ENCODE measurements at places on chromosomes 3 and 15.
A peak's percentile ranks its signal among the peaks of the same experiment; 100 is the strongest.

DNA sequence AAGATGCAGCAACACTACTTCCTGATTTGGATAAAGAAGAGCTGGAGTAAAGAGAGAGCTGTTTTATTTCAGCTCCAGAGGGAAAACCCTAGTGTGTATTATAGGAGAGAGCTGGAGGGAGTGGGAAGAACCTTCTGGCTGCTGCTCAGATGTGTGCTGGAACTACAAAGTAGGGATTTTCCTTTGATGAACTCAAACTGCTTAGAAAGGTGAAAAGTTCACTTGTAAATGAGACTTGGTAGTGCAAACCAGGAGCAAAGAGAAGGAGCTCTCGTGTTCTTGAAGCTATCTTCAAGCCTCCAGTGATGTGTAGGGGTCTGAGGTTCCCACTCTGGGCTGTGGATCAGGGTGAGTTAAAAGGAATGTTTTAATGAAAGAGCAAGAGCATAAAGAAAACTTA, 110.4 kb downstream of the EDEM1 start:
- no peak for DNase-seq

- DNase-seq = no peak
Observed at GRCh38 chr15:74133694-74134386, 3.5 kb downstream of the ISLR2 start.

DNA sequence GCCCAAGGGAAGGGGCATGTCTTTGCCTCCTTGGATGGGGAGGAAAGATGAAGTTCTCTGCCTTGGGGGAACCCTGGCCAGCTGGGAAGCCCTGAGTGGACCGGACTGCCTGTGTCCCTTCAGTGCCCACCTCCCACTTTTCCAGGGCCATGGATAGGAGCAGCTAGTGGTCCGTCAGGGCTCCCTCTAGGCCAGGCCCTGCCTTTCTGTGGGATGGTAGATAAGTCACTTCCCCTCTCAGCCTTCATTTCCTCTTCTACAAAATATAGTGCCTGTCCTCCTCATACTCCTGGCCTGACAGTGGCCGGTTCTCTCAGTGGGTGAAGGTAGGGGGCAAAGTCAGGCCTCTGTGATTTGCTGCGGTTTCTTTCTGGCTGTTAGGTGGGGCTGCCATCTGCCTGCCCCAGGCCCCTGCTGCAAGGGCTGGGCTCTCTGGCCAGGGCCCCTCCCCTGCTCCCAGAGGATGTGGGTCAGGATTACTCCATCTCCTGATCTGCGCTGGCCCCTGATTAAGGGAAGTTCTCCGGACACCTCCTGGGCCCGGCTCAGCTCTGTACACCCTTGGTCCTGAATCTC, 1.4 kb downstream of the PLEKHO2 start:
- DNase-seq = peak; percentile 56

- DNase-seq = no peak
Observed at GRCh38 chr3:115292131-115292530, 145.0 kb upstream of the ZBTB20 start.

GRCh38 chr3:7615043-7615442, 754.1 kb downstream of the GRM7 start:
- no peak for DNase-seq

- no peak for DNase-seq
Observed at GRCh38 chr3:177889161-177889560, 647.1 kb upstream of the KCNMB2 start.

GRCh38 chr3:21654662-21655061, 96.3 kb downstream of the ZNF385D start:
- no peak for DNase-seq

- DNase-seq = no peak
Observed at GRCh38 chr3:72567474-72567873, 280.8 kb downstream of the SHQ1 start.

GRCh38 chr3:169134194-169134593, 529.3 kb downstream of the MECOM start:
- DNase-seq = no peak

DNA sequence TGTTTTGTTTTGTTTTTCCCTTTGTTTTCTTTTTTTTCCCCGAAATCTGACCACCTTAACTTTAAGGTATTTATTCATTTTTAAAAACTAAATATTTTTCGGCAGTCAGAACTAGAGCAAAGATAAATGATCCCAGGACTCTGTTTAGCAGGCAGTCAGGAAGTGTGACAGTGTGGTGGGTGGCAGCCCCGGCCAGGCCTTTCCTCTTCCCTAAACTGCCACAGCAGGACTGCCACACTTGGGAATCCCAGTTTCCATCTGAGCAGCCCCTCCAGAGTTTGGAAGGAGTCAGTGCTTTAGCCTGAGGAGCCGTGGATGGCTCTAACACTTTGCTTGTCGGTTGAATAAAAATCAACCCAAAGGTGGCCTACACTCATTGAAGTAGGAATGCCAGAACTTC, 6.9 kb downstream of the CCRL2 start:
- no peak for DNase-seq

GRCh38 chr3:14725013-14725412, 50.1 kb downstream of the C3orf20 start:
- no peak for DNase-seq

- no peak for DNase-seq
Observed at GRCh38 chr3:177169936-177170722, 27.2 kb downstream of the TBL1XR1 start.

- DNase-seq = no peak
Observed at GRCh38 chr3:177475356-177475665, 278.0 kb upstream of the TBL1XR1 start.

DNA sequence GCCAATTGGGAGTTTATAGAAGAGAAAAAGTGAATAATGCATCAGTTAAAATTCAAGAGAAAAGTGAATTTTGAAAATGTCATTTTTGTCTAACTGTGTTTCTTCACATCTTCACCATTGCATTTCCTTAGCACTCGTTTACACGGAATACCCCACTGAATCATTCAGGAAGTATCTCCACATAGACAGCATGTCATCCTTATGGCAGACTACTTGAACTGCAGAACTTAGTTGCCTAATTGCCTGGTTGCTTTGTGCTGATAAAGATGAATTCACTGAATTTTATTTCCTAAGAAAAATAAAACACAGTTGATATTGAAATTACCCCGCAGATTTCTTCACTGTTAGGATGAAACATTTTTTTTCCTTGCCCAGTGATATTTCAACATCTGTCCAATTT, 627.1 kb downstream of the ROBO1 start:
- no peak for DNase-seq

DNA sequence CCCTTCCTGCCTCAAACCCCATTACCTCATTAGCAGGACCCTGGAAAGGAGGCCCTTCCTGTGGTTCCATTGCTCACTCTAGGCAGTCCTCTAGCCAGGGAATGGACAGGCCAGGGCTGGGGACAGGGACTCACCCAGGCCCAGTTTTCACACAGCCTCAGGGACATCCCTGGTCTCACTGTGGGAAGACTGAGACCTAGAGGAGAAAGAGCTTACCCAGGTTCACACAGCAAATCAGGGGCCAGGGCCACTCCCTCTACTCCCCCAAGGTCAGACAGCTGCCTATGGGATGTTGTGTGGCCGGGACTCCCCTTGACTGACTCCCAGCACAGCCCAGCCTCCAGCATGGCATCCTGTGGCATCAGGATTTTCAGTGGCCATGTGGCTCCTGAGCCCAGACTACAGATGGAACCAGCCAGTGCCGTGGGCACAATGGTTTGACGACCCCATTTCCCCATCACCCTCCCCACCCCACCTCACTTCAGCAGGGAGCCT, 49.3 kb downstream of the ADAMTS7 start:
- DNase-seq = no peak

GRCh38 chr15:55868707-55869106, 124.7 kb downstream of the NEDD4 start:
- no peak for DNase-seq

GRCh38 chr15:29773816-29774215, 48.5 kb downstream of the TJP1 start:
- DNase-seq = no peak

- no peak for DNase-seq
Observed at GRCh38 chr3:141686466-141687291, 51.4 kb upstream of the RNF7 start.

- DNase-seq = no peak
Observed at GRCh38 chr15:98207928-98208327, 247.4 kb downstream of the ARRDC4 start.

DNA sequence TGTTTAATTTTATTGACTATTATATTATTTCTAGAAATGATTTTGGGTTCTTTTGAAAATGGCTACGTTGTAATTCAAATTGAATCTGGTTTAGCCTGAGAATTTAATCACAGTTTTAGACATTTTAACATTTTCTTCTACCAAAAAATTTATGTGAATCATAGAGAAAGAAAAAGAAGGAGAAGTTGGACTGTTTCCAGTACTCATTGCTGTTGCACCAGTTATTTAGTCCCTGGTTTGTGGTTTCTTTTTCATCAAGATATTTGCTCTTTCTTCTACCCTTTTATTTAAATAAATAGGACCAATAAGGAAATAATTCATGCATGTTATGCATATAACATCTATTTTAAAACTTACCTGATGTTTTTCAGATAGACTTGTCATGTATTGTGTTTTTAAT, 1337.1 kb downstream of the ROBO1 start:
- DNase-seq = no peak

DNA sequence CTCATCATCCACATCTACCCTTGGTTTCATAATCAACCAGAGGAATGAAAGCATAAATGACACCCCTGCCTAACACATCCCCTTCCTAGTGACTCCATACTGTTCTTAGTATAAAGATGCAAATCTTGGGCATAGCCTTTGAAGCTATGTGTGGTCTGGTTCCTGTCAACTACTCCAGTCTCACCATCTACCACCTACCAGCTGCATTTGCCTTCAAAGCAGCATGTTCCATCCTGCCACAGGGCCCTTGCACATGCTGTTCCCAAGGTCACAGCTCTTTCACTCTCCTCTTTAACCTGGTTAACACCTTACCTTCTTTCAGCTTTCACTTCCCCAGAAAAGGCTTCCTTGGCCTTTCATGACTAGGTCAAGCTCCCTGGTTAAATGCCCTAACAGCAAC, 62.3 kb upstream of the ARHGEF3 start:
- DNase-seq = no peak

- no peak for DNase-seq
Observed at GRCh38 chr3:193230610-193231009, 10.4 kb upstream of the PLAAT1 start.

GRCh38 chr3:66267906-66268305, 47.1 kb downstream of the SLC25A26 start:
- no peak for DNase-seq

DNA sequence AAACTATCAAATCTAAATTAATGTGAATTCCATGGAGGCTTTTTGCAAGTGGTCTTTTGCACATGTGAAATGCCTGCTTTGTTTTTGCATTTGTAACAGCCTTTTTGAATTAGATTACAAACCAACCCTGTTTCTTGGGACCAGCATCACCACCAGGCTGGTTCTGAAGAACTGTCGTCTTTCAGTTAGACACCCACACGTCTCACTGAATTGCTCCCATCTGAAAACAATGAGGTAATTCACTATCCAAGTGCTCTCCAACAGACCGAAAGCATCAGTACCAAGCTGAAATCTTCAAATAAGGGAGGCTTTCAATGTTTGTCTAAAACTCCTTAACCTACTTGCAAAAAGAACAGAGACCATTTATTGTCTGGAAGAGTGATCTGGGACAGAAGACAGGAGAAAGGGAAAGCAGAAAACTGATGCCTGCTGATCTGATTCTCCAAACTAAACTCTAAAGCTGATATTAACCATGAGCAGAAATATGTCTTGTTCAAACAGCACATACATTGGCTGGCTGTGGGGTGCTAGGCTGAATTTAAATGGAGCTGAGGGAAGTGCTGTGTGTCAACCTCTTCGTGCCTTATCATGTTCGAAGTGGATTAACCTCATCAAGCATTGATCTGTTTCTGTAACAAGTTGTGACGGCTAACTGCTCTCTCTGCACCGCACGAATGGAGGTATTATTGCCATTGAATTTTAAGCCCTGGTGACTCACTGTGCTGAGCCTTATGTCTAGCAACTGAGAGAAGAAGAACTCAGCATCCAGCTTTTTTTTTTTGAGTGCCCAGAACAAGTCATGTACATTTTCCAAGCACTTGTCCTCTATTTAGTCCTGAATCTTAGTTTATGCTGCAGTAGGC, 213.7 kb upstream of the P2RY1 start:
- no peak for DNase-seq

- DNase-seq = no peak
Observed at GRCh38 chr3:19256313-19256712, 108.0 kb downstream of the KCNH8 start.

DNA sequence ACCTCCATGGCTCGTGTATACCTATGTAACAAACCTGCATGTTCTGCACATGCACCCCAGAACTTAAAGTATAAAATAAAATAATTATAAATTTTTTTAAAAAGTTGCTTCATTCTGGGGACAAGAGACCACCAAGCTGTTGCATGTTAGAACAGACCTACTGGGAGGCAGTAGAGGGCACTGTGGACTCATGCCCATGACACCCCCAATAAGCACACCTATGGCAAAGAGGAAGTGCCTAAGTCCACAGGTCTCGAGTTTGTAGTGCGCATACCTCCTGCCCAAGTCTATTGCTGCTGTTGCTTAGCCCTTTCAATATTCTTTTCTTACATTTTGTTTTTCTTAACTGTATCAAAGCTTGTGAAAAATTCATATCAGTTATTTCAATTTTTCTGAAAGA, 267.9 kb upstream of the THBS1 start:
- peak; percentile 67 for DNase-seq

- DNase-seq = no peak
Observed at GRCh38 chr3:184618811-184619210, 57.2 kb downstream of the EPHB3 start.

GRCh38 chr3:177141471-177141870, 55.8 kb downstream of the TBL1XR1 start:
- DNase-seq = no peak

DNA sequence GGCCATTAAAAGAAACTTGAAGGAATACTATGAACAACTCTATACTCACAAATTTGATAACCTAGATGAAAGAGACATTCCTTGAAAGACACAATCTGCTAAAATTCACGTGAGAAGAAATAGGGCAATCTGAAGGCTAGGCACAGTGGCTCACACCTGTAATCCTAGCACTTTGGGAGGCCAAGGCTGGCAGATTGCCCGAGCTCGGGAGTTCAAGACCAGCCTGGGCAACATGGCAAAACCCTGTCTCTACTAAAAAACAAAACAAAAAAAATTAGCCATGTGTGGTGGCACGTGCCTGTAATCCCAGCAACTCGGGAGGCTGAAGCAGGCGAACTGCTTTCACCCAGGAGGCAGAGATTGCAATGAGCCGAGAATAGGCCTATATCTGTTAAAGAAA, 104.8 kb downstream of the HES1 start:
- no peak for DNase-seq

DNA sequence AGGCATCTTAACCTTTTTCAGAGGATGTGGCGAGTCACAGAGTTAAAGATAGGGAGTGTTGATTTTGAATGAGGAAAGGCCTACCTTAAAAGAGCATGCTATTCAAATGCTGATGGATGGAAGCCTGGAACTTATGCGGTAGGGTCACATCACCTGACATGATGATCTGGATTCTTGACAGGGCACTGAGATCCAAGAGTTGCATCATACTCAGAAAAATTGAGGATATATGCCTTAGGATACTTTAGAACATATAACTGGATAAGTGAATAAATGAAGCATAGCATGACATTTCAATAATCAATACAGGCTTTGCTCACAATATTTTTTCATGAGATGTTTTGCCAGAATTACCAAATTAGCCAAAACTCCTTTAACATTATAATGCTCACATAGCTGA, 20.1 kb upstream of the SECISBP2L start:
- DNase-seq = no peak
